ENCODE measurements at places on chromosomes 5 and 9.

DNA sequence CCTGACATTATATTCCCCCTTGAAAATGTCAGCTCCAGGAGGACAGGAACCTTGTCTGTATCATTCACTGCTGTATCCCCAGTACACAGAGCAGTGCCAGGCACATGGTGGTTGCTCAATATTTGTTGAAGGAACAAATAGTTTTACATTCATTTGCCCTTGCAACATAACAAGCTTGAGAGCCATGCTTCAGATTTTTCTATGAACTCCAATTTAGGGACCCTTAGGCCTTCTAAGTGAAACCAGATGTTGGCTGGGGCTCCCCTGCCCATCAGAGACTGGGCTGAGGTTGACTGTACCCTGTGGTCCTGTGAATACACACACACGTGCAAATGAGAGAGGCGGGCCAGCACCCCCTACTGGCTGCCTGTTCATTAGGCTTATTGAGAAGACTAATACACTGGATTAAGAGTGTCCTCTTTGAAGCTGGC, 214.9 kb upstream of the WWC1 start:
- no peak for DNase-seq

DNA sequence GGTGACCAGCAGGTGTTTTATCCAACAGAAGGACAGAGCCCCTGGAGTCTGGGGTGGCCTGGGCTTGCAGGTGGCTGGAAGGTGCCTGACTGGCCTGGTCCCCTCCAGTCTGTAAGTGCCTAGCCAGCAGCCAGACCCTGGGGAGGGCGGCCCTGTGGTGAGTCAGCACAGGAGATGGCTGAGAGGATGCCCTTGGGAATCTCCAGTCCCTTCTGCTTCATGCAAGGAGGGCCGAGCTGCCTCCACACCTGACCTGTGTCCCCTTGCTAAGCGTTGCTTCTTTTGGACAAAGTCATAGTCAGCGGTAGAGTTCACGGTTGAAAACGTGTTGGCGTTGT, 20.2 kb downstream of the OBP2B start:
- no peak for DNase-seq

DNA sequence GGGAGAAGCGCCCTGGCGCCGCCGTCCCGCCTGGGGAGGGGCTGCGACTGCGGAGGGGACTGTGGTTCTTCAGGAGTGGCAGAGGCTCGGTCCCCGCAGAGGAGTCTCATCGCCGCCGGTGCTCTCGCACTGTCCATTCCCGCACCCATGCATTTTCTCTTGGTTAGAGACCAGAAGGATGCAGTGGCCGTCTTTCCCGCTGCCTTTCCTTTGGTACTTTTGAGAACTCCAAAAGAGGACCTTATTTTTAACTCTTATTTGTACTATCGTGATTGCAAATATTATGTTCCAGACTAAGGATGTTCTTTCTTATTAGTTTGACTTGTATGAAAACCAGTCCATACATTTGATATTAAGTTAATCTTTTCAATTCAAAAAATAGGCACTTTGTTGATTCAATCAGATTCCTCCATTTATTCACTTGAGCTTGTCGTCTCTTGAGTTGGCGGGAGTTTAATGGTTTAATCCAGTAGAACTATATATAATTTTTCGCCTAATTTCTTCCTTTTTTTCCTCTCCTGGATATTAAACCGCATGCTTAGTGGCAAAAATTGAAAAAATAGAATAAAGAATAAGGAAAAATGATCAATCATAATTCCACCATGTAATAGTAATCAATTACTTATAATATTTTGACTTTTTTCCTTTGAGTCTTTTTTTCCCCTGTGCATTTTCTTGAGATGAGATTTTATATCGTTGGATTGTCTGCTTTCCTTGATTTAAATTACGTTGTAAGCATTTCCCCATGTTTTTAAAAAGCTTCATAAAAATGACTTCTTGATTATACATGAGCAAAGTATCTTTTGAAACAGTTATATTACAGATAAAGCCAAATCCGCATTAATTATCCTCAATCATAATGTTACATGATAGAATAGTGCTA, 861 bp downstream of the ZFYVE16 start:
- peak; percentile 13 for DNase-seq

- DNase-seq, result no peak
Measured at GRCh38 chr9:16571127-16571802, 299.2 kb downstream of the BNC2 start.

DNA sequence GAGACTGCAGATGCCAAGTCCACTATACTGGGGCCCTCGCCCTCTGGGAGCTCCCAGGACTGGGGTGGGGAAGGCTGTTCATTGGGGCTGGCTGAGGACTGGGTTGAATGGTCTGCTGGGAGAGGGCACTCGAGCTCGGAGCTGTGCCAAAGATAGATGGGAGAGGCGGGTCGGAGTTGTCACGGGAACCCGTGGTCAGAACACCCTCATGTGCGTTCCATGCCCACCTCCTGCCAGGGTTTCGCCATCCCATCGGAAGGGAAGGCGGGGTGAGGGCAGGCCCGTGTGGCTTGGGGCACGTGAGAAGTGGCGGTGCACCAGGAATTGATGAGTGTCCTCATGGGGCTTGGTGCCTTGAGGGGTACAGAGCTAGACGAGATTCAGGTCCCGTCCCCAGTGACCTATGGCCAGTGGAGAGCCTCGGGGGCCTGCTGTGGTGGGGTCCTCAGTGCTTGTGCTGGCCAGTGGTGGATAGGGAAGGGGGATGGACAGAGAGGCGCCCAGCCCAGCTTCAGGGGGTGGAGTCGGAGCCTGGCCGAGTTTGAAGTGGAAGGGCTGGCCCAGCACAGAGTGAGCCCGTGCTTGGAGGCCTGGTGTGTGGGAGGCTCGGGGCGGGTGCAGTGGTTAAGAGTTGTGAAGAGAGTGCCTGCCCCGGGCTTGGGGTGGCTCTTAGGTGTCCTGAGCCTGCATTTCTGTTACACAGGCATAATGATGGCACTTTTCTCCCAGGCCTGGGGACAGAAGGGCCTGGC, 4.3 kb downstream of the CACFD1 start:
- DNase-seq, result no peak

DNA sequence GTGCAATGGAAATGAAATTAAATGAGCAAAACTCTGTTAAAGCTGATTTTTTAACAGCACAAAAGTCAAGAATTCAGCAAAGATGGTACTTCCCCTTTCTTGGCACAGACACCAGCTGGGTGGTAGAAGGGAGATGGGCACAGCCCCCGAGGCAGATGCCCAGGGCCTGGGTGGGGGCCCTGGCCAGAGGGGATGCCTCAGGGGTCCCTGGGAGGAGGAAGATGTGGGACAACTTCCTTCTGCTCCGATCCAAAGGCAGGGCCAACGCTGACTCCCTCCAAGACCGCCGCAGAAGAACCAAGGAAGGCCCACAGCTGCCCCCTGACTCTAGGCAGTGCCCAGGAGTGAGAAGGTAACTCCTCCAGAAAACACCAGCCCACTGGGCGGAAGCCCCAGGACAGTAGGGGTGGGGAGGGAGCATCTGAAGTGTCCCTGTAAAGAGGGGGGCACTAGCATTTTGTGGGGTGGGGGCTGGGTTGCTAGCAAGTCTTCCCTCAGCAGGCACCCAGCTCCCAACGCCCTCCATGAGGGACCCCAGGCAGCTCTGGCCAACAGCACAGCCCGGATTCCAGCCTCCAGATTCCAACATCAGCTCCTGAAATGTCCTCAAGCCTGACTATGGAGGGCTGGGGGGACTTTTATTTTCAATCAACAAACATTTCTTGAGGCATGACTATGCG, 4.9 kb downstream of the NACC2 start:
- DNase-seq, result no peak

GRCh38 chr5:140596321-140596741, 31.7 kb downstream of the SLC35A4 start:
- no peak for DNase-seq

GRCh38 chr5:74413403-74414048, 227.0 kb downstream of the ENC1 start:
- DNase-seq, result no peak

DNA sequence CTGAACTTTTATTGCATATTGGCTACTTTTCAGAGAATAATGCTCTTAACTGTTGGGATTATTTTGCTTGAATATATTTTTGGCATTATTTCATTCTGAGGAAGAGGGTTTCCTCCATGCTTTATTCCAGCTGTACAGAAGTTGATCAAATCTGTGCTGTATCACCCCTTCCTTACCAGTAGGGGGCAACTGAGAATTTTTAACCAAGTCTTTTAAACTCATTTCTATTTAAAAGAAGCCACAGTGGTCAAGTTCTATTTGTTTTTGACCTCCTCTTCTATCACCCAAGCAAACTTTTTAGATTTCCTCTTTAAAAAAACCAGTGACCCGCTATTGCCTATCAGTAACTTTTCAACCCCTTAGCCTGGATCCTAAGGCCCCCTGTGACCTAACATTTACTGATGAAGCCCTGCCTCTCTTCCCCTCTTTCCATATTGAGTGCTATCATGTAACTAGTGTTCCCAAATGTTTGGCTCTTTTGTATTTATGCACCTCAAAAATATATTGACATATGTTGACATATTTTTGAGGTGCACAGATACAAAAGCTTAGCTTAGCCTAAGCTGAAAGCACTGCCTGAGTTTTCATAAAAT, 80.6 kb downstream of the FBXO4 start:
- DNase-seq, result peak; percentile 28

DNA sequence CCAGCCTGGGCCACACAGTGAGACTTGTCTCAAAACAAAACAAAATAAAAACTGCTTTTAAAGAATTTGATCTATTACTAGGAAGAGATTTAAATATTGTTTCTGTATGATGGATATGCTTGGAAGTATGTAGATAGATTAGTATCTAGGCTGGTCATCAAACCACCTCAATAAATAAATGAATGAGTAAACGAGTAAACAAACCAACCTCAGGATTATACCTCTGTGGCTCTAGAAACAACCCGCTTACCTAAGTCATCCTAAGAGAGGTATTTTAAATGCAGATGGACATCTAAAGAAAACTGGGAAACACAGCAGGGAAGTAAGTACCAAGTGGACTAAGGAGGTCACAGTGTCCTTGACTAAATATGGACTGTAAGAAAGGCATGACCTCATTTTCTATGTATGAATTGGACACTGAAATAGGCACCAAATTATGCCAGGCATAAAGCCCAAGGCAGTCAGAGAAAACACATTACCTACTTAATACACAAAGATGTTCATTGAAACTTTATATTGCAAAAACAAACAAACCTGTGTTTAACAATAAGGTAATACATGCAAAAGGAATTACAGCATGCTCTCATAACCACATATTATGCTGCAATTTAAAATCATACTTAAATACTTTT, 7.3 kb downstream of the ANKH start:
- no peak for DNase-seq

DNA sequence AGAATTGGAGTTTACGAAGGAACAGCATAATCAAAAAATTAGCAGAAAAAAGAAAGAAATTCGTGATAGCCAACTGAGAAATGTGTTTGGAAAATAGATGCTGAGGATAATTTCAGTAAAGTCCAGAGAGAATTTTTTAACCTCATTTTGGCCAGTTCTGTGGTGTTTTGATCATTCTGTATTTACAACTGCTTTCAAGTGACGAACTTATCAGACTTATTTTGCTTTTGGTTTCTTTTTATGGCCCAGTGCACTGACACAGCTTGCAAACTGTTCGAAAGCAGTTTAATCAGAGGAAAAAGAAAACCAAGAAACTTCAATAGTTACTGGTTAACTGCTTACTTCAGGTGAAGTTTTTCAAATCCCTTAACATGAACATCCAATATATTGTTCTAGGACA, 1.9 kb downstream of the SDHA start:
- DNase-seq, result no peak

- DNase-seq, result peak; percentile 57
Measured at GRCh38 chr5:21680196-21680595, 1172.9 kb downstream of the CDH12 start.

DNA sequence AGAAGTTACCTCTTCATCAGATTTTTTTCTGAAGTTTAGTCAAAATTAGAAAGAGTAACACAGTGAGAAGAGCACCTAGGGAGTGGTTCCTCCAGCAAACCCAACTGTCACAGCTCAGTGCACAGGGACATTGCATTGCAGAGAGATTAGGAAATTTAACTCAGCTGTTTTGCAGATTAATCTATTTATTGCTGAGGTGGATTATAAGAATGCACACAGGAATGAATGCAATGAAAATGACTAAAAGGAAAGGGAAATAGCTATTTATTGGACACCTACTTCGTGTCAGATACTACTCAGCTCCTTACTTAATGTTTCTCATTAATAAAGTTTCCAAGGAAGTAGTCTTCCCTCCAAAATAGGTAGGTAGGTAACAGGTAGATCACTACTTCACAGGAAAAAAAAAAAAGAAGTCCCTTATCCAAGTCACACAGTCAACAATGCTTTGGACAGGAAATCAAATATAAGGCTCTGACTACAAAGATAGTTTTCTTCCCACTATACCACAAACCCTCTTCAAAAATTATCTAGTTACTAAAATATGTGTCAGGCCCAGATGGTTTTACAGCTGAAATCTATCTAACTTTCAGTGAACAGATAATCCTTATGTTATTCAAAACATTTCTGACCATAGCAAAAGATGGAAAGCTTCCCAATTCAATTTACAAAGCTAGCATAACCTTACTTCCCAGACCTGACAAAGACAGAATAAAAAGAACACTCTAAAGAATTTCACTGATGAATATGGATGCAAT, 442.2 kb upstream of the MPDZ start:
- DNase-seq, result no peak

DNA sequence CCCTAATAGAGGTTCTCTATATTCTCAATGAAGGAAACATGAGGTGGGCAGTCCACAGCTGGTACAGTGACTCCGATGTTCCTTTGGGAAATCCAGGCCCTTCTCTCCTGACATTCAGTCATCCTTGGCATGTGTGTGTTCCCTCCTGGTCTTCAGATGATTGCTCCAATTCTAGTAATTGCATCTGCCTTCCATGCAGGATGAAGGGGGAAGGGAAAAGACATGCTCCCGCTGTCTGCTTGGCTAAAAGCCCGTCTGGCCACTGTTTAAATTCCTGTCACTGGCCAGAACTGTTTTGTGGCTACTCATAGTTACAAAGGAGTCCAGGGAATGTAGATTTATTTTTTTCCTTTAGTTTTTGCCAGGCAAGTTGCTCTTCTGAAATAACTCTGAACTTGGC, 65.0 kb downstream of the MAST4 start:
- DNase-seq, result no peak

GRCh38 chr5:179128041-179128365, 67.8 kb downstream of the ZNF354C start:
- no peak for DNase-seq

- no peak for DNase-seq
Measured at GRCh38 chr5:35302544-35302943, 72.3 kb upstream of the PRLR start.

Measured in COLO829 (cell line).